ENCODE measurements at places on chromosomes 12 and 14.

DNA sequence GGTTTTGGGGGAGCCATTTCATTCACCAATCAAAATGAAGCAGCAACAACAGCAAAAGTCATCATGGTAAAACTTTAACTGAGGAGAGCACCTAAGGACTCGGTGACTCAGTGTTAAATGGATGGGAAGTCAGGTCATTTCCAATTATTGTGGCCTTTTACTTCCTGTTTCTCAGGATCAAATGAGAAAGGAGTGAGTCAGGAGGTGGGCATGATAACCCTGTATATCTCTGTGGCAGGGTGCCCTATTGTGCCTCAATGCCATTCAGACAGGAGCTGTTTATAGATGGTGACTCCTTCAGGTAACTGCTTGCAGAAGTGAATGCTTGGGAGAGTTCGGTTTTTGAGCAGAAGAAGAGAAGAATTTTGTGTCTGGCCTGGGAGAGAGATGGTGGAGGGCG, 135.5 kb upstream of the CPM start:
- no peak for DNase-seq

DNA sequence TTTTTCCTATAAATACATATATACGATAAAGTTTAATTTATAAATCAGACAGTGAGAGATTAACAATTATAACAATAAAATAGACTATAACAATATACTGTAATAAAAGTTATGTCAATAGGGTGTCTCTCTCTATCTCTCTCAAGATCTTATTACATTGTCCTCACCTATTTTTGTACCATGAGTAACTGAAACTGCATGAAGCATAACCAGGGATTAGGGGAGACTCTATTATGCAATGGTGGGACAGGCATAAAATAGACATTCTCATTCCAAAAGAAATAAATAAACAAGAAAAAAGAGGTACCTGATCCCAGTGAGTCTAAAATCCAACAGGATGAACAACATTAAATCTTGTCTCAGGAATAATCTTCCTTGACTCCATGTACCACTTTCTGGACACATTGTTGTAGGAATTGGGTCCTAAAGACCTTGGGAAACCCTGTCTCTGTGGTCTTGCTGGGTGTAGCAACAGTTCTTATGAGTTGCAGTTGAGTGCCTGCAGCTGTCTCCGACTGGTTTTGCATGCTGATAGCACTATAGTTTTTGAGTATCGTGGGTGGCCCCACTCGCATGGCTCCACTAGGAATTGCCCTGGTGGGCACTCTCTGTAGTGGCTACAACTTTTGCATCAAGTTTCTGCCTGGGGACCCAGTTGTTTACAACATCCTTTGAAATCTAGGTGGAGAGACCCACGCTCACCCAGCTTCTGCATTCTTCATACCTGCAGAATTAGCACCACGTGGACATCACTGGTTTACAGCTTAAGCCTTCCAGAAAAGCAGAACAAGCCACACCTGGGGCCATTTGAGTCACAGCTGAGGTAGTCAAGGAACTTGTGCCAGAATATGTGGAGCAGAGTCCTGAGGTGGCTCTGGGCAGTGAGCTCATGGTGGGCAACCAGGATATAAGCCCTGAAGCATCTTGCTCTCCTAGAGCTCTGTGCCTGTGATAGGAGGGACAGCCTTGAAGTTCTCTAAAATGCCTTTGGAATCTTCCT, 204.7 kb downstream of the KITLG start:
- no peak for DNase-seq

DNA sequence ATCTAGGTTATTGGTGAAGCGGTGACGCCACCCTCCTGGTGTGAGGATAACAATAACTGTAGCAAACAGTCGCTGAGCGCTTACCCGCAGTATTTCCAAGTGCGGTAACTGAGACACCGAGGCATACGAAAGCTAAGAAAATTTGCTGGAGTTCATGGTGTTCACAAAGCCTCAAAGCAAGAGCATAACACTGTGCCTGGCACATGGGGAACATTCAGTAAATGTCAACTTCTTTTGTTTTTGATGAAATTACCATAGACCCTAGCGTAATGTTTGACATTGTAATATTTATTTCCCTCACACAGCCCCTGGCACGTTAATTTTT, 767 bp downstream of the YEATS4 start:
- no peak for DNase-seq

GRCh38 chr14:32657081-32657480, 281.6 kb upstream of the NPAS3 start:
- DNase-seq, result no peak

DNA sequence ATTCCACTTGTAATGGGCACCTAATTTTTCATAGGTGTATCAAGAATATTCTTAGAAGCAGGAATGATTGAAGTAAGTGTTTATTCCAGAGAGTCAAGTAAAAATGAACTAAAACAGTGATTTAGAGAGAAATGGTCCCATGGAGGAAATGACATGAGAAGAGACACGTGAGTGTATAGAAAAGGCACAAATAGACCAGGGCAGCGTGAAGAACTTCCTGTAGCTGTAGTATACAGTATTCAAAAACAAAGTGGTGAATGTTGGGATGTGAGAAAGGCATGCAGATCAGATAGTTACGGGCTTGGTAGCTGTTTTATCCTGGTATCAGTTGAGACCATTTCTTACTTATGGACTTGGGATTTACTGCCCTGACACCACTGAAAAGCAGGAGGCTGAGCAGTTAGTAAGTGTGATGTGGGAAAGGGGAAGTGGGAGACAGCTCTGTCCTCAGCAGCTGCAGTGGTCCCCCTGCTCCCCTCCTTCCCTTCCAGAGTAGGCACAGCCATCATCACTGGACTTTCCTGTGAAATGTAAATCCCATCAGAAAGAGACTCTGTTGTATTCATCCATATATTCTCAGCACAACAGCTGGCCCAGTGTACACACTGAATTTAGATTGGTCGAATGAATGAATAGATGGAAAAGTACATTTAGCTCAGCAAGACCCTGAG, 16.8 kb upstream of the TESPA1 start:
- DNase-seq, result no peak

DNA sequence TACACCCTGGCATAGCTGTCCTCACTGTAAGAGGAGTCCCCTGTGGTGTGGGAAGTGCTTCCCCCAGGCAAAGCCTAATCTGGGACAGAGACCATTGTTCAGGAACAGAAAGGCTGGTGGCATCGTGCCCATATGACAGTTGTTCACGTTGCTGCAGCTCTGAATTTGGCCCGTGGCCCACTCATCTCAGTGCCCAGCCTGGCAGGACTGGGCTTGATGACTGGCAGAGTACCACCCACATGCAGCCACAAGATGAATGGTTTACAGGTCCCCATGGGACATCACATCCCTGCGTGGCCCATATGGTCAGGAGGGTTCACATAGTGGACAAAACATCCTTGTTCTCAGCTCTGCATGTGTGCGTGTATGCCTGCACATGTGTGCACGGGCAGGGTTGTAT, 17.5 kb downstream of the IQSEC3 start:
- DNase-seq, result no peak

DNA sequence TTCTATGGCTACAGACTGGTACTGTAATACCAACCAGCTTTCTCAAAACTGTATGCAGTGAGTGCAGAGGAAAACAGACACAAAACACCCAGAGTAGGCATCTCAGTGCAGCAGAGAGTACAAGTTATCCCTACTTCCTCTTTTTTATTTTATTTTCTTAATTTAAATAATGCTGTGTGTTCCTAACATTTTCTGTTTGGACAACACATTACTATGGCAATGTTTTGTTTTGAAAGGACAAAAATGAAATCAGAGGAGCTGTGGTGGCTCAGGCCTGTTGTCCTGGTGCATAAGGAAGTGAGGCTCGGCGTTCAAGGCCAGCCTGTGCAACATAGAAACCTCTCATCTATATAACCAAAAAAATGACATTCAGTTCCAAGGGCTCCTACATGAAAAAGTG, 33.7 kb upstream of the SELPLG start:
- DNase-seq, result no peak

DNA sequence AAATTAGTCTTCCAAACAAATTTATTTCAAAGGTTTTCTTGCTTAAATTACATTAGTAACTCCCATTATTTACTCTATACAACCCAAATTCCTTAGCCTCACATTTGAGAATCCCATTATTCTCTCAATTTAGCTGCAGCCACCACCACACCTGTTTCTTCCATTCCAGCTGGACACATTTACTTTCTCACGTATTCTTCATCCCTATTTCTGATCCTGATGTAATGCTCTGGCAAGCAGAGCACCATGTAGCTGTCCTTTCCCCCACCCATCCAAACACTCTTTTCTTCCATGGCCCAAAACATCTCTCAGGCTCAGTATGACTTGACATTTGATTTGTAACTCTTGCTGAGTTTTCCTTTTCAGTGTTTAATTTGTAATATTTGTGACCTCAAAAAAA, 240.2 kb upstream of the CLEC14A start:
- no peak for DNase-seq

GRCh38 chr12:119179335-119180021, 747 bp downstream of the HSPB8 start:
- no peak for DNase-seq

DNA sequence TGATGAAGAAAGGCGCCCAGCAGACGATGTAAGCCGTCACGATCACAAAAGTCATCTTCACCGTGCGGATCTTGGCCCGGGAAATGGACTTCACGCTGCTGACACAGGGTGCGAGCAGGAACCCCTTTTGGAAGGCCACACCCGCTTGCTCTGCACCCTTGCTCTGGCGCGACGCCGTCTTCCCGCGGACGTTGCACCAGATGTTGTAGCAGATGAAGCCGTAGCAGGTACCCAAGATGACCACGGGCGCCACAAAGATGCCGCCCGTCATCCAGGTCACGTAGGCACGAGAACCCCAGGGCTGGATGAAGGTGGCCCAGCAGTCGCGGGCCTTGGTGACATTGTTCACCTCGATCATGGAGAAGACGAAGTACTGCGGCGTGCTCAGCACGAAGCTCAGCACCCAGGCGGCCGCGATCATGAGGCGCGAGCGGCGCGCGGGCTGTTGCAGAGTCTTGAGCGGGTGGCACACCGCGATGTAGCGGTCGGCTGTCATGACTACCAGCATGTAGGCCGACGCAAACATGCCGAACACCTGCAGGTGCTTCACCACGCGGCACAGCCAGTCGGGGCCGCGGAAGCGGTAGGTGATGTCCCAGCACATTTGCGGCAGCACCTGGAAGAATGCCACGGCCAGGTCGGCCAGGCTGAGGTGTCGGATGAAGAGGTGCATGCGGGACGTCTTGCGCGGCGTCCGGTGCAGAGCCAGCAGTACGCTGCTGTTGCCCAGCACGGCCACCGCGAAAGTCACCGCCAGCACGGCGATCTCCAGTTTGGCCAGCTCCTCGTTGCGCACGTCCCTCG, 890 bp downstream of the AVPR1A start:
- no peak for DNase-seq

GRCh38 chr14:22520796-22521195, 68.2 kb downstream of the DAD1 start:
- no peak for DNase-seq

DNA sequence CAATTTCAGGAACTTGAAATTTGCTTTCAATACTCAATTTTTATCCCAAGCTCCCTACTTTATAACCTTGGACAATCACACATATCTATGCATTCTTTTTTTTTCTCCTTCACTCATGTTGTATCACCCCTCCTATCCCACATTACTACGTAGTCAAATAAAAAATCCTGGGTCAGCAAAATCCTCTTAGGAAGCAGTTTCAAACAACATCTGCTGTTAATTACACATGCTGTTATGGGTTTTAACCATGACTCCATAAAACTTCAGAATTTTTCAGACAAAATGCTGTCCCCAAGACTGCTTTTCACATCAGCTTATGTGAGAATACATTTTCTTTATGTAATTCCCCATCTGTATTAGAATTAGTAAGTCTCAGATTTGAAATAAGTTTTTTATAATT, 61.7 kb downstream of the LRFN5 start:
- no peak for DNase-seq

DNA sequence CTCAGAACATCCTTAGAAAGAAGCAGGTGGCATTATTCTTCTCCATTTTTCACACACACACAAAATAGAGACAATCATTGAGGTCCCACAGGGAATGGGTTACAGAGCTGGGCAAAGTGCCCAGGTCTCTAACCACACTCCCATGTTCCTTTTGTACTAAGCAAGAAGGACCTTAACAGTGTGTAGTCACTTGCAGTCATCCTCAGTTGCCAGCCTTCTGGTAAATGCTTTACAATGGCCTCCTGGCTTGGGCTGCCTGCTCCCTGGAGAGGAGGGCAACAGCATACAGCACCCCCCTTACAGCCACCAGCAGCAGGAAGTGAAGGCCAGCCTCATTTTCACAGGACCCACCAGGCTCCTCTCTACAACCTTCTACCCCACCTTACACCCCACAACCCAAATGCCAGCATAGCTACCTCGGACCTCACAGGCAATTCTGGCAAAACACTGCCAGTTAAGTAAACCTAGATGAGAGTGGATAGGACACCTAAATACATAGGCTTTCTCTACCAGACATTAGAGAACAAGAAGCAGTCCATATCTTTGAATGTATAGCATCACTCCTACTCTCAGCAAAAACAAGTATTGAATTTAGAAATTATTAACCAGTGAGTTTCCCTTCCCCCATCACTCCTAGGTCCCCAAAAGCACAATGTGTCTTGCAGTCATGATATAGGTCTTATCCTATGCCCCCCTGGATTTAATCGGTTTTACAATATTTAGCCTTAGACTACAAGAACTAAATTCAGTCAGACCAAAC, 88.1 kb downstream of the PPP2R5E start:
- DNase-seq, result no peak

- DNase-seq, result no peak
These were observed 23.0 kb downstream of the ACACB start for GRCh38 chr12:109139360-109139759.

GRCh38 chr14:105426416-105427130, 6.9 kb downstream of the MTA1 start:
- DNase-seq, result no peak

DNA sequence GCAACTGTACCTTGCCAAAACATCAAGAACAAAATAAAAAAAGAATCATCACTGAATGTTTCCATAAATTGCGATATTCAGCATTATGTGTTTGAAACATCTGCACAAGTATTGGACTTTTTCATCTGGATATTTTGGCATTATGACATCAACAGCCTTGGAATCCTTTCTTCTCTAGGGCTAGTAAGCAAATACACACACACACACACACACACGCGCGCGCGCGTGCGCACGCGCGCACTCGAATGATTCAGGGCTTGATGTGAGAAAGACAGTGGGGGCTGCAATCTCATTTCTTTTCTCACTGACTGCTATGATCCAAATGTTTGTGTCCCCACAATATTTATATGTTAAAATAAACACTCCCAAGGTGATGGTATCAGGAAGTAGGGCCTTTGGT, 90.0 kb upstream of the SLC38A4 start:
- DNase-seq, result no peak

DNA sequence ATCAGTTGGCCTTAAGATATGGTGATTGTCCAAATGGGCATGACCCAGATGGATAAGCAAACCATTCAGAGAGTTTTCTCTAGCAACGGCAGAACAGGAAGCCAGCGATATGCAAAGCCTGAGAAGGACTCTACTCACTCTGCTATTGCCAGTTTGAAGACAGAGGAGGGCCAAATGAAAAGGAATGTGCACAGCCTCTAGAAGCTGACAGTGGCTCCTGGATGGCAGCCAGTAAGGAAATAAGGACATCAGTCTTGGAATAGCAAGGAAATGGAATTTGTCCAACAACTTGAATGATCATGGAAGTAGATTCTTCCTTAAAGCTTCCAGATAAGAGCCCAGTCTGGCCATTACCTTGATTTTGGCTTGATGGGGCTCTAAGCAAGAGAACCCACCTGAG, 60.0 kb downstream of the TMTC2 start:
- DNase-seq, result no peak

- no peak for DNase-seq
These were observed 30.6 kb downstream of the ATG14 start for GRCh38 chr14:55381040-55381439.

Measured in SK-N-DZ (cell line).